ENCODE measurements at places on chromosomes 5 and 9.

DNA sequence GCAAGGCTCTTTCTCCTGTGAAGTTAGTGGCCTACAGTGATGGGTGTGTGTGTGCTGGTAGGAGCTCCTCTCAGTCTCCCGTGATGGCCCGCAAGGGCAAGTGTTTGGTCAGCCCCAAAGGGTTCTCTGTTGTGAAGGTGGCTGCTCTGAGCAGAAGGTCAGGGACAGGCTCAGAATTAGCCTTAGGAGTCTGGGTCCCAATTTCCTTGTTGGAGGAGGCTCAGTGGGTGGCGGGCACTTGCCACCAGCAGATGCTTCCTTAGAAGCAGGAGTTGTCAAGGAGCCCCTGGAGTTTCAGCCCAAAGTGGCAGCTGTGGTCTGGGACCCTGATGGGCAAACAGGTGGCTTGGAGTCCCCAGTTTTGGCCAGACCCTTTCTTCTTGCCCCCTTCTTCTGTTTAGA, 154.4 kb downstream of the MACROH2A1 start:
- DNase-seq = no peak

GRCh38 chr5:177089127-177089526, 2.4 kb downstream of the FGFR4 start:
- no peak for DNase-seq

GRCh38 chr5:41507501-41507900, 2.9 kb downstream of the PLCXD3 start:
- no peak for DNase-seq

DNA sequence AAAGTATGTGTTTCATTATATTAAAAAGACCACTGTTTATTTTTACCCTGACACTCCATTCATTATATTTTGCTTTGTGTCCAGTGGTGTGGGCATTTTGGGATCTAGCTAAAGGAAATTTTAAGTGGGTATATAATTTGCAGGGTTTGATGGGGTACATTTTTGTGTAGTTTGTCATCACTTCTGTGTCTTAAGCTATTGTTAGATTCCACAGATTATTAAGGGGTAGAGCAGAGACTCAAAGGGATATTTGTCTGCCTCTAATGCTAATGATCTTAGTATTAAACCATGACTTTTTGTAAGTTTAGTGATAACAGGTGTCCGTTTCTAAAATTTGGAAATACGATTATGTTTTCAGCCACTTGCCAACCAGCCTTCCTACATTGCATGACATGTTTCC, 731.6 kb downstream of the BRINP1 start:
- DNase-seq = no peak

DNA sequence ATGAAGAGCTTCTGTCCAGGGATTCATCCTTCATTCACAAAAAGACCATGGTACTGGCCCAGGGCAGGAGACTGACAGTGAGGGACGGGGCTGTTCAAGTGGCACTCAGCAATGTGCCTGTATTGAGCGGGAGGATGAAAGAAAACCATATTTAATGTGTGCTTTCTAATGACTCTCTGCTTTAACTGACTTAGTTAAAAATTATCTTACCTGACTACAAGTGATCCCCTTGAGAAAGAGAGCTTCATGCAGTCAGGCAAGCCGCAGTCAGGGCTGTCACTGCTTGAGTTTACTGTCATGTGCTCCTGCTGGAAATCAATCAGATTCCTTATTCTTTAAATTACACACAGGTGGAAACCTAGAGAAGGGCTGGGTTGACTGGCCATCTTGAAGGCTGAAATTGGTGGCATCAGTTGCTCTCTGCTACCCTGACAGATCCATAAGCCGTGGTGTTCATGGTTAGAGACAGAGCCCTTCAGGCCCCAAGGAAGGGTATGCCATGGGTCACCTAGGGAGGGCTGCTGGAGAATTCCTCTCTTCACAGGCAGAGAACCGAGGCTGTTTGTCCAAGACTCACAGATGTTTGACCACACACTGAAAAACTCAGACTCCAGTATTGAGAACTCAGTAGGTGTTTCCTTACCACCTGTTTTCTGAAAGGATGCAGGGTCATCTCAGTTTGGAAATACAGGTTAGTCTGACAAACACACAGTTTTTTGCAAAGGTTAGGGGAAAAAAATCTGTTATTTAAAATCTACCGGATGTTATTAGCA, 70.9 kb downstream of the TRIO start:
- no peak for DNase-seq

DNA sequence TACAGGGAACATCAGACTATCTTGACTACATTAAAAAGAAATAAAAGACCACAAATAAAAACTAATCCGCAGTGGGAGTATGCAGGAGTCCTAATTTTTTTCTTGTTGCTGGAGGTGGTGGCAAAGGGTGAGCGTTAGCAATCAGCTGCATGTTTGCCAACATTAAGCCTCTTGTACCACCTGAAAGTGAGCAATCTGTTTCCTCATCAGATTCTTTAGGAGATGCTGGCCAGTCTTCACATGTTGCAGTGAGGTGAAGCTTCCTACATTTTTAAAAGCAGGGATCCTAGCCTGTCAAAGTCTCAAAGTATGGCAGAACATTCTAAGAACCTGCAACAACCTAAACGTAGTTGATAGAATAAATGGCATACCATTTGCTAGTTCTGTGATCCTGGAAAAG, 162.2 kb upstream of the MEF2C start:
- no peak for DNase-seq

DNA sequence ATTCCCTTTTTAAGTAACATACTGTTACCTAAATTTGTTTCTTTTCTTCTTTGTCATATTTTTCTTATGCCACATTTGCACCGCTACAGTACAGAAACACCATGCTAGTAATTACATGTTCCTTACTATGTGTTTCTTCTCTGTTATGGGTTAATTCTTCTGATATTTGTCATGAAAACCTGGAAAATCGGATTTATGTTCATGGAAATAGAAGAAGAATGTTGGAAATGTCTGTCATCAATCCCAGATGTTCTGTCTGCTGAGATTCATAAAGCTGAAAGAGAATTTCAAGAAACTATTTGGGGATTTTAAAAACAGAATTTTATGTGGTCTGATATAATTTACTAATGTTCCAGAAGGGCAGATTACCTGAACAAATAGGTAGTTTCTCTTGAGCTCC, 305.2 kb upstream of the NREP start:
- DNase-seq = no peak

DNA sequence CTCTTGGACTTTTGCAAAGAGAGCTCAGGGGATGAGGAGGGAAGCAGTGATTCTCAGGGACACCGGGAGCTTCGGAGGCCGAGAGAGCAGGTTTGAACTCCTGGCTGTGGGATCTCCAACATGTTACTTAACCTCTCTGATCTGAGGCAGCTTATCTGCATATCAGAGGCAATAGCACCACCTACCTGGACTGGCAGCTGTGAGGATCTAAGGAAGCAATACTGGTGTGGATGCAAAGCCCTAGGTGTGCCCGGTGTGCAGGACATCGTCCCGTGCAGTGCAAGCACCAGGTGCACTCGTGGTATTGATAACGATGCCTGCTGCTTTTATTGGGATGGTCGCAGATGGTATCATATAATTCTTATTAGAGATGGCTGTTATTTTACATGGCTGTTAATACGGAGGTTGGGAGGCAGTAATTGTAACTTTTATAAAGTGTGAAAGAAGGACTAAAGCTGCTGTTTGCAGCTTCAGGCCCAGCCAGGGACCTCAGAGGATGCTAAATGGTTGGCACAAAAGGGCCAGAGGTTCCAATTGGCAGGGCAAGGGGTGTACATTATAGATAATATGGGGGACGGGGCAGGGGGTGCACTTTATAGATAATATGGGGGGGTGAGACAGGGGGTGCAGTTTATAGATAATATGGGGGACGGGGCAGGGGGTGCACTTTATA, 14.9 kb downstream of the COL5A1 start:
- no peak for DNase-seq

DNA sequence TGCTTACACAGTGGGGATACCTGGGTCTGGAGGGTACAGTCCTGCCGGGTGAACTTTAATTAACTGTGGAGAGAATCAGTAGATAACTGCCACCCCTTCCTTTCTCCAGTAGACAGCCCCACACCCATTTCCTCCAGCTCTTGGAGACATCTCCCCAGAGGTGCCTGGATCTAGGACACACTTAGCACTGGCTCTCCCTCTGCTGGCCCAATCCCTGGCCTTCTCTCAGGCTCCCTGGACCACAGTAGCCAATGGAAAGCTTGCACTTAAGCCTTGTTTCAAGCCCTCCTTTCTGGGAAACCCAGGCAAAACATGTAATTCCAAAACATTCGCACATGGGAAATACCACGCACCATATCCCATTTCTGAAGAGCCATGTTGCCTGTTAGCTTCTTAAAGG, 169.2 kb upstream of the GAS1 start:
- no peak for DNase-seq
